ENCODE measurements at places on chromosomes 12 and 14.
A peak's percentile ranks its signal among the peaks of the same experiment; 100 is the strongest.

DNA sequence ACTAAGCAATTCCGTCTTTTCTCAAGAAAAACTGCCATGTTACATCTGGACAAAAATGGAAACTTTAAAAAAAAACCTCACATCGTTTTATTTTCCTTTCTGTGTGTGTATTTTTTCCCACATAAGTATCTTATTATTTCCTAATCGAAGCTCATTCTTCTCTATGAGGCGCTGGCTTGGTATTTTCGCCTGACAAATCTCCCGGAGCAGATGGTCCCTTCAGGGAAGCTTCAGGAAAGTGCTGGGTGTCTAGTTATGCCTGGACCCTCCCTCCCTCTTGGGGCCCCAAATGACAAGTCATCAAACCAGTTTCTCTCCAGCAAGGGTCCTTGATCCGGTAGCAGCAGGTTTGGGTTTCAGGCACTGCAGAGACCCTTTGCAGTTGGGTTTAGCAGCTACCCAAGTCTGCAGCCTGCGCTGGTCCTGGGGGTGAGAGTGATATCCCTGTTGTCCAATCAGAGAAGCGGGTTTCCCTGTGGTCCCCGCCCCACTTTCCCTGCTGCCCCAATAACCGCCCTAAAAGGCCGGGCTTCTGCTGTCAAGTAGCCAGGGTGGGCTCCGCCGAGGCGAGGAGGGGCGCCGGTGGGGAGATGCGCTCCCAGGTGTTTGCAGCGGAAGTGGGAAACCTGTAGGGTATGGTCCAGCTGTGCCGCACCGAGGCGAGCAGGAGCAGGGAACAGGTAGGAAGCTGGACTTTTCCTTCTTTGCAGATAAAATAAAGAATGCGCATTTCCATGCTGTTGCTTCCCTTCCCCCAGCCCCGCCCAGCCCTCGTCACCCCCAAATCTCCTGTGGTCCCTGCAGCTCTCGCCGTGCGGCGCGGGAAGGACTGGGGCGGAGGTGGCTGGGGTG, at the start of gene CNTN1:
Gene CNTN1 (plus strand): TSS at position 527 of the 852 bp plus-strand sequence.
- peak within 1 kb of the TSS; percentile 91 for H3K4me3 ChIP-seq
- H3K27me3 ChIP-seq: no peaks in the 10 kb centered on the region
- H3K36me3 ChIP-seq: no peaks in the 10 kb centered on the region
- peak; percentile 97 for DNase-seq
- H3K4me1 ChIP-seq: no peaks in the 10 kb centered on the region
- H3K27ac ChIP-seq: no peak within 1 kb of the TSS

- no peak overlapping the region for H3K4me3 ChIP-seq
- H3K27ac ChIP-seq: no peak overlapping the region
- no peaks in the 10 kb centered on the region for H3K4me1 ChIP-seq
- no peaks in the 10 kb centered on the region for H3K27me3 ChIP-seq
- DNase-seq: no peak
Measured at GRCh38 chr14:30518867-30519560, 39.9 kb upstream of the G2E3 start.

DNA sequence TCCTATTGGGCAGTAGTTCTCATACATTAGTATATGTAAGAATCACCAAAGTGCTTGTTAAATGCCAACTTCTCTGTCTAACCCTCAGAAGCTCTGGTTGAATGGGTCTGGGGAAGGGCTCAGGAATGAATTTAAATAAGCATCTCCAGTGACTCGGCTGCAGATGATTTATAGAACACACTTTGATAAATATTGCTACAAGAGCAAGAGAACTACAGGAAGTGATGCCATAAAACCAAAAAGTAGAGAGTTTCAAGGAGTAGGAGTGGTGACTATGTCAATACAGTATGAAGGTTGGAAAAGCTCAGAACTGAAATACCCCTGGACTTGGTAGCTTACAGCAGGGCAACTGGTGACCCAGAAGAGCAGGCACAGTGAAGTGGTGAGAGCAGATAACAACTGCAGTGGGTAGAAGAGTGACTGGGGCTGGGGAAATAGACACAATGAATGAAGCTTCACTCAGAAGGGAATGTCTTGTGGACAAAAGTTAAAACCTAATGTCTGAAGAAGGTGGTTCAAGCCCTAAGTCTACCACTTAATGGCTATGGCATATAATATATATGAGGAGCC, 8.0 kb upstream of the PLEKHA5 start:
- H3K4me1 ChIP-seq: no peaks in the 10 kb centered on the region
- no peaks in the 10 kb centered on the region for H3K27me3 ChIP-seq
- no peak for DNase-seq

- no peak overlapping the region for H3K27ac ChIP-seq
- H3K27me3 ChIP-seq: peaks cover 4% of the 10 kb centered on the region
- no peaks in the 10 kb centered on the region for H3K36me3 ChIP-seq
Measured at GRCh38 chr12:107845226-107845979, 70.9 kb downstream of the ASCL4 start.

- H3K36me3 ChIP-seq: peaks cover 17% of the 10 kb centered on the region
- H3K4me1 ChIP-seq: peaks cover 26% of the 10 kb centered on the region
- H3K4me3 ChIP-seq: no peak overlapping the region
- no peak for DNase-seq
- no peak overlapping the region for H3K27ac ChIP-seq
- no peaks in the 10 kb centered on the region for H3K27me3 ChIP-seq
Measured at GRCh38 chr12:95202691-95203486, 14.4 kb downstream of the FGD6 start.

DNA sequence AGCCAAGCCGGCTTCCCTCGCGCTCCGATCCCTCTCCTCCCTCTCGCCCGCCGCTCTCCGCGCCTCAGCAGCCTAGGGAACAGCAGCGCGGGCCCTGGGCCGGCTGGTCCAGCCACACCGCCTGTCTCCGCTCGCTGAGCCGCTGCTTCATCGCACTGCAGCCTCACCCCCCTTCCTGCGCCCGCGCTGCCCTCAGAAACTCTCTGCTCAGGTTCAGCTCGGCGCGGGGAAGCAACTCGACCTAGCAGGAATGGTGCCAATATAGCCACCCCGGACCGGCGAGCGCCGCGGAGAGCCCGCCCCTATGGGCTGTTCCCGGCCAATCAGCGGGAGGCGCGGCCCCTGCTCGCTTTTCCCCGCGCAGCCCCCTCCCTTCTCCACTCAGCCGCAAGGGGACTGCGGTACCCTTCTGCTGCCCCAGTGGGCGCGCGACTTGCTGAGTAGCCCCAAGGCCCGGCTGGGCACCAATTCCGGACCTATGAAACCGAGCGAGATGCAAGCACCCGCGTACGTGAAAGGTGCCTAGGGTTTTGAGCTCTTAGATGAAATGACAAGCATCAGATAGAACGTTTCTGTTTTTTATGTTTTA, at the start of gene ADAMTS20:
Gene ADAMTS20 (minus strand): TSS at position 233 of the 589 bp plus-strand sequence. CDS start 282 bp downstream, outside the sequence.
- H3K27ac ChIP-seq: no peak within 1 kb of the TSS
- H3K36me3 ChIP-seq: peaks cover 15% of the 10 kb centered on the region
- H3K4me1 ChIP-seq: no peaks in the 10 kb centered on the region
- no peaks in the 10 kb centered on the region for H3K27me3 ChIP-seq
- peak; percentile 97 for DNase-seq
- peak within 1 kb of the TSS; percentile 96 for H3K4me3 ChIP-seq

GRCh38 chr12:41903014-41903708, 241.5 kb downstream of the GXYLT1 start:
- no peaks in the 10 kb centered on the region for H3K27me3 ChIP-seq
- H3K36me3 ChIP-seq: no peaks in the 10 kb centered on the region
- H3K4me1 ChIP-seq: peaks cover 6% of the 10 kb centered on the region
- no peak for DNase-seq
- H3K4me3 ChIP-seq: no peak overlapping the region

GRCh38 chr14:22908601-22909000, 10.3 kb downstream of the RBM23 start:
- H3K27me3 ChIP-seq: no peaks in the 10 kb centered on the region
- peaks cover 65% of the 10 kb centered on the region for H3K36me3 ChIP-seq
- DNase-seq: no peak
- no peak overlapping the region for H3K4me3 ChIP-seq
- H3K4me1 ChIP-seq: no peaks in the 10 kb centered on the region

- H3K36me3 ChIP-seq: no peaks in the 10 kb centered on the region
- no peaks in the 10 kb centered on the region for H3K4me1 ChIP-seq
- DNase-seq: no peak
Measured at GRCh38 chr12:100860611-100861010, 66.0 kb downstream of the ANO4 start.

DNA sequence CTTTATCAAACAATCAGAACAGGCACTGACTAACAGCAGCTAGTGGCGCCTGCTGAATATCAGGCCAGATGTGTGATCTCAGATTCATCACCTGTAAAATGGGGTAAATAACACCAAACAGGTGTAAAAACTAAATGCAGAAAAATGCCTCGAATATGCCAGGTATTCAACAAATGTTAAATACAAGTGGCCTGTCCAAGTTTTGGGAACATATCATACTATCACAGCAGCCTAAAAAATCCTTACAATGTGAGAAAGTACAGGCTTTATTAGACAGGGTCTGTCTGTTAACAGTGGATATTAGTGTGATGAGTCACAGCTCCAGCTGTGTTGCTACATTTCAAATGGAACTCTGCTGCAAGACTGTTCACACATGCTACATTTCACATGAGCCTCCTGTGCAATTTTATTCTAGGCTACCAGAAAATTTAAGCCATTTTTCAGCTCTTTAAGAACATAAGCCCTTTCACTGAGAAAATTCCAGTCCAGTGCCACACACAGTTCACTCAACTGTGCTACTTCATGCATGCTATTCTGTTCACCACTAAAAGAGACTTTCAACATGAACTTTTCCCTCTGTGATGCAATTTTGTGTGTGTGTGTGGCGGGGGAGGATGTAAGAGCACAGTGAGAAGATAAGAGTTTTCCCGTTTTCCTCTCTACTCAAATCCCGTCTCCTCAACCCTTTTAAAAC, 56.7 kb downstream of the MSRB3 start:
- no peaks in the 10 kb centered on the region for H3K4me1 ChIP-seq
- no peak overlapping the region for H3K4me3 ChIP-seq
- H3K27ac ChIP-seq: no peak overlapping the region
- H3K27me3 ChIP-seq: no peaks in the 10 kb centered on the region
- no peaks in the 10 kb centered on the region for H3K36me3 ChIP-seq

GRCh38 chr14:61540931-61541330, 154.4 kb upstream of the HIF1A start:
- no peak overlapping the region for H3K4me3 ChIP-seq
- H3K27me3 ChIP-seq: no peaks in the 10 kb centered on the region
- no peak overlapping the region for H3K27ac ChIP-seq
- DNase-seq: no peak

DNA sequence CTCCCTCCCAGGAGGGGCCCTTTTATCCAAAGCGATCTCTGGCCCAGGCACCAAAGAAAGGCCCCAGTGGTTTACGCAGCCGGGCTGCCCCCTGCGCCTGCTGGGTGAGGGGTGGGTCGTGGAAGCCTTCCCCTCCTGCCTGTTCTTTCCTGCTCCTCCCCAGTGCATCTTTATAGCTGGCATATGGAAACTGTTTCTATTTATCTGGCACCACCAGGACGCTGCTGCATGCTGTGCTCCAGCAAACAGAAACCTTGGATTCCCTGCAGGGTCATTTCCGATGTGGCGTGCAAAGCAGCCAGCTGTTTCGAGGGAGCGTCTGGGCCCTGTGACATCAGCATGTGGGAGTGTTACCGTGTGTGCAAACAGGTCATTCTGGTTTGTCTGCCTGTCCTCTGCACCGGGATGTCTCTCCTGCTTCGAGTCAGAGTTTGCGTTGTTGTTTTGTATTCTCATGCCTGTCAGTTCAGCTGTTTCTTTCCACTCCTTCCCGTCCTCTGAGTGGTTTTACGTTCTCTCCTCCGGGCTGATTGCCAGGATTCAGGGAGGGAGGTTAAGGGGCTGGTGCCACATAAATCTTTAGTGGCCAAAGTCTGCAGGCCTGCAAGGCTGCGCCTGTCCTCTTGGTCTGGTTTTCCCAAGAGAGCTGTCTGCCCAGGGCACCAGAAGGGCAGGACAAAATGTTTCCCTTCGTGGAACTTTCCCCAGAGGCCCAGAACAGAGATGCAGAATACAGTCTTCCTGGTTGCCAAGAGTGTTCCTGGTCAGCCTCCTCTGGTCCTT, 24.6 kb downstream of the TPCN1 start:
- peak; percentile 98 for DNase-seq
- H3K4me3 ChIP-seq: peak overlapping the region; percentile 54
- peaks cover 5% of the 10 kb centered on the region for H3K36me3 ChIP-seq
- H3K27ac ChIP-seq: peak overlapping the region; percentile 67
- no peaks in the 10 kb centered on the region for H3K27me3 ChIP-seq
